ENCODE measurements at places on chromosomes 11 and 22. TPM values are rescaled to one million over a fixed set of nuclear protein-coding genes. Genes with fewer than 3 reads are reported as not detected.

GRCh38 chr11:57482782-57483561, 22.6 kb downstream of the RTN4RL2 start:
- peak; percentile 46 for DNase-seq

DNA sequence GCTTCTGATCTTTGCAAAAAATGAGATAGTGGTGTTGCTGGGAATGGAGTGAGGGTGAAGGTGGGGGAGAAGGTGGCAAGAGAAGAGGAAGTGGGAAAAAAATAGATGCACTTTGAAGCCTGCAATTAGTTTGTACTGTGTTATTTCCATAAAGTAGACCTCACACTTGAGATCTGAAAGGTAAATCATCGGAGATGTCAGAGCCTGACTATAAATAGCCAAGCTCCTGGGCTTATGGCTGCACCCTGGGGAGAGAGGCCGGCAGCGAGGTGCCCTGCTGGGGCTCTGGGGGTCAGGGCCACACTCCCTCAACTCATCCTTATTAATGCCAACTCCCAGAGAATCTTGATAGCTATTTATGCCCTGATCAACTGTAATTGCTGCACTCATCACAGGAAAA, 134.4 kb downstream of the NXPE2 start:
- no peak for DNase-seq

DNA sequence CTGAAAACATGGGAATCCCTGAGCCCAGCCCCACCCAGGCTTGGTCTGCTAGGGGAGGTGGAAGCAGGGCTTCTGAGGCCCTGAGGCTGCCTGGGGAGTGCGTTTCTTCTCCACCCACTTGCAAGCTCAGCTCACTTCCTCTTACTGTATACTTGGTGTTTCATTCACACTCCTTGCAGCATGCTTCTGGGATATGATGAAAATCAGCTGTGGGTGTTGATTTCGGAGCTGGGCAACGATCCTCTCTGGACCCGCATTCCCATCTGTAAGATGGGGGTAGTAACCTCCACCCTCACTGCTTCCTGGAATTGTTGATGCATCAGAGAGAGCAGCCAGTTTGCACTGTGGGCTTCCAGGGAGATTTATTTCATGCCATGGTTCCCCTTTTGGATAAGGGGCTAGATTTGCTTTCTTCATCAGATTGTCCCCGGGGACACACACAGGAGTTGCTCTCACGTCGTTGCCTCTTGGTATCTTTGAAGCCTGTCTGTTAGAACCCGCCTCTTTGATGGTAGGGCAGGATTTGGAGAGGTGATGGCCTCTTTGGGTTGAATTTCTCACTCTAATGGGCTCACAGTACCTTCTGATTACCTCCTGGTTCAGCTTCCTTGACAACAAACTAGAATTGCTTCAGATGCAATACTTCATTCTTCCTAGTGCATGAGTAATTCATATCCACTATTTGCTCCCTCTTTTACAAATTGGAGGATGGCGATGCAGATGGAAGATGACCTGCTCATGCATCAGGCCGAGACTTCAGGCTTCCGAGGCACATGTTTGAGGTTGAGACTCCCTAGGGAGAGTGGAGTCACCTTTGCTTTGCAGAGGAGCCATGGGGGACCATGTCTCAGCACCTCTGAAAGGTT, 40.4 kb downstream of the BCR start:
- DNase-seq: no peak

- DNase-seq: peak; percentile 50
Measured at GRCh38 chr22:32622004-32622743, 147.6 kb downstream of the FBXO7 start.

DNA sequence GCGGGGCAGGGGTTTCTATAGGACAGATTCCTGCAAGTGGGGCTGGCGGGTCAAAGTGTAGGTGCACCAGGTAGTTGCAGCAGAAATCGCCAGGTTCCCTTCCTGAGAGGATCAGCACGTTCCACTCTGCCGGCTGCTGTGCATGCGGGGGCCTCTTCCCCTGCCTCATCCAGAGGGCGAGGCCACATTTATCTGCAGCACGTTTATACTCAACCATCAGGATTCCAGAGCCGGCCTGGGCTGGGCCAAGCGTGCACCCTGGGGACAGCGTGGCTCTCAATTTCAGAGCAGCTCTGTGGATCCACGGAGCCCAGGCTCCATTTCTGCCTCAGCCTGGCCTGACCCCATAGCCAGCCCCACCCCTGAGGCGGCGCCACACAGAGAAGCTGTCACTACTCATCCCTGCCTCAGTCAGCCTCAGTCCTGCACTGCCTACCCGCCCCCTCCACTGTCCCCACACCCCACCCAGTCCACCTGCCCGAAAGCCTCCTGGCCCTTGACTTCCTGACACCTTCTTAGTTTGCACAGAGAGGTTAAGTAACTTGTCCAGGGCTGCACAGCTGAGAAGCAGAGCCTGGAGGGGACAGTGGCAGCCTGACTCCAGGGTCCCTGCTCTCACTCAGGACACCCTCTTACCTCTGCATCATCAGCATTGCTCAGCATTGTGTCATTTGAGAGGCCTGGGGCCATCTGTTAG, 45.9 kb upstream of the RTL6 start:
- no peak for DNase-seq

- DNase-seq: no peak
Measured at GRCh38 chr11:44952500-44953260, 2.0 kb upstream of the TP53I11 start.

GRCh38 chr11:10019906-10020682, 273.9 kb downstream of the SBF2 start:
- no peak for DNase-seq

DNA sequence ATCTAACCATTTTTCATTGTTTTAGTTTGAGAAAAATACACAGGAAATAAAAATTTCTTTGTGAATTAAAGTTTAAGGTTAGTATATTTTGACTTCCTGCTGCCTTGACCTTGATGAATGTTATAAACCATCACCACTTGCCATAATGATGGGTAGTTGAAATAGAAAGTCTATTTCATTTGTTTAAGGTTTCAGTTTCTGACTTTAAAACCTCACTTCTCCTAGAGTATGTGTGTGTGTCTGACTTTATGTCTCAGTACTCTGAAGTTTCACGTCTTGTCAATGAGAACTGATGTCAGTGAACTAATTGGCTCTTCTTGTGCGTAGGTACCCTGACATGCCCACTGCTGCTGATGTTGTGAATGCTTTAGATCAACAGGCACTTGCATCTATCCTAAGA, 188.2 kb downstream of the METTL15 start:
- DNase-seq: no peak

DNA sequence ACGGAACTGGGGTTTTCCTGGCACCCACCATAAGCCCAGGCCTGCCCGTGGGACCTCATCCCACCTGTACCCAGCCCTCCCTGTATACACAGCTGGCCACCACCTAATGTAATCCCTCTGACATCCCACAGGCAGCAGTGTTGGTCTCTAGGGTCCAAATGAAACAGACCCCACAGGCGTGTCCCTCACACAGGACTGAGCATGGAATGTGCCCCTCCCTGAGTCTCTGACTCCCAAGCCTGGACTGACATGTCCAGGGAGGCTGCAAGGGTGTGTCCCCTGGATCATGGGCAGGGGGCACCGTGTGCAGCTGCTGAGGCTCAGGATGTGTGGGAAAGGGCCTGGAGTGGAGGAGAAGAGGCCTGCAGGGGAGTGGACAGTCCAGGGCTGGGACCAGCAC, 50.6 kb upstream of the PPARA start:
- DNase-seq: no peak

DNA sequence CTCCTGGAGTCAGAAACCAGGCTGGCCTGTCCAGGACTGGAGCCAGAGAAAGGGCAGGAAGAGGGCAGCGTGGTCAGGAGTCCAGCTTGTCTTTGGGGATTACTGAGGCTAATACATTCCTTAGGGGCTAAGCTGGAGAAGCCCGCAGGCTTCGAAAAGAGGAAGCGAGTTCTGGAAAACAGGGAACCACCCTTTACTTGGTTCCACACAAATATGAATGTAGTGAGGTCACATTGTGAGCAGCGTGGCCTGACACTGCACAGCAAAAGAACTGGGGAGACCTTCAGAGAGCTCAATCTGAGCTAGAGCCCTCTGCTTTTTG, 132.3 kb downstream of the CEP164 start:
- DNase-seq: no peak

GRCh38 chr11:131235328-131236298, 134.8 kb upstream of the NTM start:
- DNase-seq: no peak

DNA sequence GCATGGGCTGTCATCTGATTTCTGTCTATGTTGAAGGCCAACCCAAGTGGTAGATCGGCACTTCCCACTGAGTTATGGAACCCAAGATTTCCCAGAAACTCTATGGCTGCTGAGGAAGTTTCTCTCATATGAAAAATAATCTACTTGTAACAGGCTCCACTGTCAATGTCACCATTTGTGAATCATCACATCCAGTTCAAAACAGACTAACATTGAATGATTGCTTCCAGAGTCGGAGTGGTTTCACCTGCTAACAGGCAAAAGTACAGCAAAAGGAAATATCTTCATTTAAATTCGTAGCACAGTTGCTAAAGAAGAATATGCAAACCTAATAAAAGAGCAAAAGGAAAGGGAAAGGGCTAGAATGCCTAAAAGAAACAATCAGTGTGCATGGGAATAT, 12.8 kb downstream of the WT1 start:
- DNase-seq: no peak

DNA sequence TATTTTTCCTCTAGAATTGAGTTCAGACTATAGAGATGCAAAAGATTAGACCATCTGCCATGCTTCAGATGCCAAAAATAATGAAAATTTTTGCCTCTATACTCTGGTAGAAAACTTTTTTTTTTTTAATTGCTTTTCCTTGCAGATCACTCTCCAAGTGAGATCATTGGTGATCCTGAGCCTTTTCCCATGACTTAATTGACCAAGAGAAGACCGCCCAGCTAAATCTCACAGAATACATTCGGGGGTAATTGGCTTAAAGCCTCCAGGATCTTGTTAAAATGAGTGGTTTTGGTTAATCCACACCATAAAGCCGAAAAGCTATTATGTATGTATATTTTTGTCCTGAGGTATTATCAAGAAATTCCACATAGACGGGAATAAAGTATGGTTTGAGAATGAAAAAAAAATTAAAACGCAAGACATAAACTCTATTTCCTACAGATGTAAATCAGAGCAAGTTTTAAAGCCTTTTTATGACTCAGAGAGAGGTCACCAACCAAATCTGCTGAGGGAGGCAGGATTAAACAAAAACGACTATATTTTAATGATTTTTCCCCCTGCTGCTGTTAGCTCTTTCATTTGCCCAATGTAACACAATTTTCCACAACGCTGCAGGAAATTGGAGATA, 64.0 kb downstream of the PARVA start:
- DNase-seq: no peak

GRCh38 chr11:128714881-128715280, 21.0 kb downstream of the FLI1 start:
- DNase-seq: no peak

DNA sequence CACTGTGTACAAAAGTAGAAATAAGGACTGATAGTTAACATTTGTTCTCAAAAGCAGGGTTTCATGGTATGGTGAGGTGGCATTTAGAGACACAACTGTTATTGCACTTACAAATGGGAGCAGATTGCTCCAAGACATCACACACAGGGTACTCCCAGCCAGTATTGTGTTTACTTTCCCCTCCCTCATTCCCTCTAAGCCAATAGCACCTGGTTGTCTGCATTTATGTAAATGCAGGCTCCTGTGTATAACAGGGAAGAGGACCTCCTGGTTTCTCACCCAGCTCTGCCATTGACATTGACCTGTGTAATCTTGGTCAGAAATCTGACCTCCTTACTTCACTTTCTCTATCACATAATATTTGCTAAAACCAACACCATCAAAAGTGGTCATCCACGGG, 154.4 kb downstream of the NAV2 start:
- DNase-seq: no peak

GRCh38 chr11:11844272-11844671, 2.5 kb downstream of the USP47 start:
- no peak for DNase-seq

DNA sequence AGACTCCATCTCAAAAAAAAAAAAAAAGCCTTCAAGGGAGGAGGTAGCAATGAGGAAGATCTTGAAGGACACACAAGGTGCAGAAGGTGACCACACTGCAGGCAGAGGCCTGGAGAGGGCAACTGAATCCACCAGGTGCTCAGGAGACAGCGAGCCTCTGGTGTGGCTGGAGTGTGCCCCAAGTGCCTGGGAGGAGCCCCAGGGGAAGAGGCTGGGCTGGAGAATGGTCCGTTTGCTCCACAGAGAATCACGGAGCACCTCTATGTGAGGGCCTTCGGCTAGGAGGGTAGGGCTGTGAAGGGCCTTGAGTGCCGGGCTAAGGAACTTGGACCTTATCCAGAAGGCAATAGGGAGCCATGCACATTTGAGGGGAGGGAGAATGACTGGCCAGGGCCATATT, 50.3 kb downstream of the ARRB1 start:
- DNase-seq: no peak

- no peak for DNase-seq
Measured at GRCh38 chr11:103794262-103794661, 242.2 kb upstream of the DDI1 start.

DNA sequence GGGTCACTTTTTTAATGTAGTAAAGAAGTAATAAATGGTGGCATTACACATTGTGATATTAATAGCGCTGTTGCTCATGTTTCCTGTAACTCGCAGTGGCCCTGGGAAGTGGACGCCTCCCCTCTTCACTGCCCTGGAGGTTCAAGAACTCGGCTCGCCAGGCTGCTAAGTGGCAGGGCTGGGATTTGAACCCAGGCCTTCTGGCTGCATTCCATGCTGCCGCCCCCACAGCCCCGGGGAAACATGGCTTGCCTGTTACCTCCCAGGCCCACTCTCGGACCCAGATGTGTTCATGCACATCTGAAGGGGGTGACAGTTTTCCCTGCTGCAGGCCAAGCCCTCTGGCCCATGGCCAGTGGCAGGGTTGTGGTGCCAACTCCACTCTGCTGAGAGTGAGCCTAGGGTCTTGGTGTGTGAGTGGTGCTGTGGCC, 25.0 kb upstream of the MGAT3 start:
- peak; percentile 76 for DNase-seq

DNA sequence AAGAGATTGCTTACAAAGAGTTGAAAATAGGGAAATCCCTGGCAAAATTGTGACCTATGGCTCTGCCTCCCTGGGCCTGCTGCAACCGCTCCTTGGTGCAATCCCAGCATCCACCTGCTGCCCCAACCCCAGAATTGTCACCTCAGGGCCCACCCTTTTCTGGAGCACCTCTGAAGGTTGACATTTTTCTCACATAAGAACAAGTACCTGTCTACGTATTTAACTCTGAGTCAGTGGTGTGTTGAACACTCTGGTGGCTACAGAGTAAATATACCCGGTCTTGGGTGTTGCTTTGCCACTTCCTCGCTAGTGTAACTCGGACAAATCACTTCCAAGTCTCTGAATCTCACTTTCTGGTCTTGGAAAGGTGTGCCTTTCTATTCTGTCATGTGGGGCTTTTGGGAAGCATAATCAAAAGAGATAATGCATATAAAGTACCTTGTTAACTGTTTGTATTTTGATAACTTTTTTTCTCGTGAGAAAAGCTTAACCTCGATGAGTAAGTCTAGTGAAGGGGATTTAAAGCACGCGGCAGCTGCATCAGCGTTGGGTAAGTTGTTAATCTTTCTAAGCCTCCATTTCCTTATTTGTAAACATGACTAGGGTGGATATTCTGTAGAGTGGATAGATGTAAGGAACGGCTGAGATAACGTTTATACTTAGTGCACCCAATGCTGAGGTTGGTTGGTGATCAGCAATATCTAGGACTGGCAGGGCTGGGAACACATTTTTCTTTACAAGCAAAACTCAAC, 881.2 kb downstream of the OPCML start:
- no peak for DNase-seq

Gene TEX54
- not detected for polyA plus RNA-seq

Gene SLC29A2
- 50.6 TPM for polyA plus RNA-seq

Gene CTSF
- 17.1 TPM for polyA plus RNA-seq

Gene ENTHD1
- polyA plus RNA-seq: not detected

Gene OSBP2
- 0.84 TPM for polyA plus RNA-seq

Gene CARNS1
- polyA plus RNA-seq: 10.9 TPM

Gene SCN2B
- 2.9 TPM for polyA plus RNA-seq

All from heart right ventricle (tissue), 16 donors.